ENCODE measurements at places on chromosomes 2 and 18.

DNA sequence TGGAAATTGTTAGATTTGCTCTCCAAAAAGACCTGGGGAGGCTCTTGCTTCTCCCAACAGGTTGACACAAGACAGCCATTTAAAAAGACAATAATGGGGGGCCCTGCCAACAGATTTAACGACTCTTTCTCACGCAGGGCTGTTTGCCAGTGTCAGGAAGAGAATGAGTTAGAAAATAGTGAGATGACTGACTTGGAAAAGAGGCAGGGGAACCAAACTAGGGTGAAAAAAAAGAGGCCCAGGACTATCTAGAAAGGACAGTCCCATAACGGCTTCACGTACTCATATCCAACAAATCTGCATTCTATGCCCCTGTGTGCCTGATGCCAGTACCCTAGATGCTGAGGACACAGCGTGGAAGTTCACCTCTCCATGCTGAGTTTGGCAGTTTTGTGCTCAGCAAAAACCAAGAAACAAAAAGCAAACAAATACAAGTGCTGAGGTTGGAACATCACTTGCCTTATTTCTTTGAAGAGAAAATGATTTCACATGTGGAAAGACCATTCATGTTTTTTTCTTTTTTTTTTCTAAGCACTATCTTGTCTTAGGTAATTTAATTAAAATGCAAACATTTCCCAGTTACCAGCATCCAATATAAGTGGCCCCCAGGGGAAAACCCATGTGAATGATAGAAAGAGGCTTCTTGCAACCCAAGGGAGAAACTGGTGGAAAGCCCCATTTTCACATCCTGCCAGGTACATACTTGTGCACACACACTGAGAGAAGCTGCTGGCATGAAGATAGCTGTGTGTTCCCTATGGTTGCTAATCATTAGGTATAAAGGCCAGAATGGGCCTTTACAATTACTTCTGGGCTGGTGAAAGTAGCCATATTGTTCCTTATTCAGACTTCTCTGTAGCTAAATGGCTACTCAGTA is 10.6 kb upstream of the WIPF1 start:
- peak; percentile 64 for DNase-seq

DNA sequence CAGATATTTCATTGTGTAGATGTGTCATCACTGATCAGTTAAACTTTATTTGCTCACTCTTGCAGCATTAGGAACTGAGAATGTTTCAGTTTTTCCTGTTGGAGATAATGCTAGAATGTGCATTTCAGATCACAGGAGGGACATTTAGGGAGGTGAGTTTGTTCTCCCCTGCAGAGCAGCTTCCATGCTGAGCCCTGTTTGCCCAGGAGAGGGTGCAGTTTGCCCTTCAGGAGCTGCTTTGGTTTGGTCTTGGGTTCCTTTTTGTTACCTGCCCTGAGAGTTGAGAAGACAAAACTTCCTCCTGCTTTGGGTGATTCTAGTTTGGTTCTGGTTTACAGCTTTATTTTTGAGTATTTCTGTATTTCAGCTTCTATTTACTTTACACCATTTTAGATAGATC is 49.9 kb downstream of the DGKD start:
- peak; percentile 70 for DNase-seq

GRCh38 chr18:58862356-58862755 is 2.3 kb upstream of the ZNF532 start:
- DNase-seq = no peak

DNA sequence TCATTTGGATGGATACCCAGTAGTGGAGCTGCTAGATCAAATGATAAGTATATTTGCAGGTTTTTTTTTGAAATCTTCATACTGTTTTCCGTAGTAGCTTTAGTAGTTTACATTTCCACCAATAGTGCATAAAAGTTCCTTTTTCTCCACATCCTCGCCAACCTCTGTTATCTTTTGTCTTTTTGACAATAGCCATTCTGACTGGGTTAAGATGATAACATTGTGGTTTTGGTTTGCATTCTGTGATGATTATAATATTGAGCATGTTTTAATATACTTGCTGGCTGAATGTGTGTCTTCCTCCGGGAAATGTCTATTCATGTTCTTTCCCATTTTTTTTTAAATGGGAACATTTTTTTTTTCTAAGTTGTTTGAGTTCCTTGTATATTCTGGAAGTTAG is 260.0 kb downstream of the GULP1 start:
- no peak for DNase-seq

DNA sequence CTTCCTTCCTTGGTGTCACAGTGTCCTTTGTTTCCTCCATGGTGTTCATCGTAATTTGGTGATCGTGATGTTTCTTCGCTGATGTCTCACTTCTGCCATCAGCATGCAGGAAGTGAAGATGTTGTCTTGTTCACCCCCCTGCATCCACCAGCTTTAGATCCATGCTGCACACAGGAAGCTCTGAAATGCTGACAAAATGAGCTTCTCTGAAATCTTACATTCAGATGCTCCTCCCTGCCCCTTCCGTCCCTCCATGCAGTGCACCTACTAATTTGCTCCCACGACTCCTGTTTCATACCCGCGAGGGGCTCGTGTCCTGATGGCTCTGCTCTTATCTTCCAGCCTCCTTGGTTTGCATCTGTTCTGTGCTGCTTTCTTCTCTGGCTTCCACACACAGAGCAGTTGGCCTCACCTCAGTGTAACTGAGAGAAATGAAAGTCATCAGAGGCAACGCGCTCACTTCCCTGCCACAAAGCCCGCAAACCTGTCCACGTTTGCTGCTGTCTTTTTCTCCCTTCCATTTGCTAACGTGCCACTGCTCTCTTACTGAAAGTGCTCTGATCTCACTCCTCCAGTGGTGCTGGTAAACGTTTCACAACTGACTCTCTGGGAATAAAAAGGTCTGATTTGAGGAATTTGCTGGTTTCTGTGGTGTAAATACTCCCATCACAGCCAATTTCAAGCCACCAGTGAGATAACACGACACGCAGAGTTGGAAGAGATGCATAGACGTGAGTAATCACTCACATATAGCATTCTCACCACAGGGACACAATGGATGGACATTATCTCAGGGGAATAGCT is 41.0 kb upstream of the MGAT4A start:
- peak; percentile 62 for DNase-seq

DNA sequence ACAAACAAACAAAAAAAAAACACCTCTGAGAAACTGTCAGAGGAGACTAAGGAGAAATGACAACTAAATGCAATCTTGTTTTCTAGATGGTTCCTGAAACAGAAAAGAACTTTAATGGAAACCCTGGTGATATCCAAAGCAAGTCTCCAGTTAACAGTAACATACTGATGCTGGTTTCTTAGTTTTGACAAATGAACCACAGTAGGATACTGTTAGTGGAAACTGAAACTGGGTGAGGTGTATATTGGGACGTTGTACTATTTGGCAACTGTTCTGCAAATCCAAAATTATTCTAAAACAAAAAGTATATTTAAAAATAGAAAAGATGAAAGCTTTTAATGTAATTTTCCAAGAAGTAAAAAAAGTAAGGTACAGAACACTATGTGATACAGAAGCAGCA is 11.4 kb downstream of the SESTD1 start:
- no peak for DNase-seq

- peak; percentile 20 for DNase-seq
These were observed 47.4 kb downstream of the VWA3B start for GRCh38 chr2:98134172-98135005.

GRCh38 chr2:85303780-85304531 is 23.8 kb downstream of the TGOLN2 start:
- DNase-seq = no peak

- DNase-seq = no peak
These were observed 17.7 kb upstream of the SEMA4C start for GRCh38 chr2:96887493-96888012.

GRCh38 chr2:171553858-171554257 is 31.6 kb downstream of the CYBRD1 start:
- DNase-seq = no peak

GRCh38 chr2:149729586-149729985 is 142.0 kb upstream of the MMADHC start:
- no peak for DNase-seq

DNA sequence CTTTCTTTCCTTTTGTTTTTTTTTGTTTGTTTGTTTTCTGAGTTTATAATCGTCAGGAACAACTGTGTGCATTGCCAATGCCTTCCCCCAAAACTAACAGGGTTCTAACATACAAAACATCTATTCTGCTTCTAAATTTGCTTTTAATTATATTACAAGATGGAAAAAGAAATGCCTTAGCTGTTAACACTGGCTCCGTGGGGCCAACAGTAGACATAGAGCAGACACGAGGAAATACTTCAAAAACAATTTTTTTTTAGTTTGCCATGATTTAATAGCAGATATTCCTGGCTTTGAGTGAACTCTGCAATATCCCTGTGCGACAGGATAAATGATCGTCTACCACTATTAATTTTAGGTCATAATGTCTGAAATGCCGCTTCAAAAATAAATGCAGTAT is 153.3 kb upstream of the HNRNPA3 start:
- no peak for DNase-seq

GRCh38 chr2:71064754-71065621 is 3.5 kb upstream of the NAGK start:
- no peak for DNase-seq

DNA sequence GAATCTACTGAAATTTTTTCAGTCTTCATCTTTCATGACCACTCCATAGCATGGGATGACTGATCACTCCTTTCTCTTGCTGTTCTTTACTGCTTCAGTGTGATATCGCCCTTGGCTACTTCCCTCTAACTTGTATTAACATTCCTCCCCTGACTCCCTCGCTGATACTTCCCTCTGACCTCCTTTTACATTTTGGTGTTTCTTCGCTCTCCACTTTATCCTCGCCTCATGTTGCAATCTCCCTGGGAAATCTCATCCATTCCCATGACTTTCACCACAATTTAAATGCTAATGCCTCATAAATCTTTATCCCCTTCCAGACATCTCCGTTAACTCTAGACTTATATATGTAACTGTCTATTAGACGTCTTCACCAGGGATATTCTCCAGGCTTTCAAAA is 167.3 kb downstream of the IKZF2 start:
- DNase-seq = no peak

GRCh38 chr2:146540271-146540932 is 1304.4 kb upstream of the ACVR2A start:
- DNase-seq = no peak

DNA sequence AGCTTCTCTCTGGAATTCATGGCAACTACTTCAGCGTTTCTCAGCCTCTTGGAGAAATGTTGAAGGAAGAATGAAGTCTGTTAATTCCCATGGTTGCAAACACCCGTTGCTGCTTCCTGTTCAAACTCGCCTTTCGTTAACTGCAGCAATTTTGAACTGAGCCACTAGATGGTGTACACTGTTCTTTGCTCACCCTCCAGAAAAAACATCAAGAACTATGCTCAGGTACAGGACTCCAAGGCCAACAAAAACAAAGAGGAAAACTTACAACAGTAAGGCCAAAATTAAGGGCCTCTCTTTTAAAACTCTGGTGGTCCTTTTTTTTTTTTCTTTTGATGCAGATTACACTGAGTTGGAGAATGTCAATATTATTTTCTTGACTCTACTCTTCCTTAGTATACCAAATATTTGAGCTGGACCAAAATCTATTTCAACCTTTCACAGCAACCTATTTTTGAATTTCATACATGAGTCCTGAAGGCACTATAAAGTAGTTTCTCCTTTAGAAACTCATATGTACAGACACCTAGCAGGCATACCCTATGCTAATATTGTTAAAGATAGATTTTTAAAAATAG is 58.2 kb downstream of the KLHL14 start:
- peak; percentile 12 for DNase-seq

GRCh38 chr2:100741880-100742276 is 78.1 kb upstream of the NPAS2 start:
- no peak for DNase-seq
